Common myeloid progenitor, CD34-positive (primary cell): ENCODE measurements at places on chromosomes 5 and 9.

DNA sequence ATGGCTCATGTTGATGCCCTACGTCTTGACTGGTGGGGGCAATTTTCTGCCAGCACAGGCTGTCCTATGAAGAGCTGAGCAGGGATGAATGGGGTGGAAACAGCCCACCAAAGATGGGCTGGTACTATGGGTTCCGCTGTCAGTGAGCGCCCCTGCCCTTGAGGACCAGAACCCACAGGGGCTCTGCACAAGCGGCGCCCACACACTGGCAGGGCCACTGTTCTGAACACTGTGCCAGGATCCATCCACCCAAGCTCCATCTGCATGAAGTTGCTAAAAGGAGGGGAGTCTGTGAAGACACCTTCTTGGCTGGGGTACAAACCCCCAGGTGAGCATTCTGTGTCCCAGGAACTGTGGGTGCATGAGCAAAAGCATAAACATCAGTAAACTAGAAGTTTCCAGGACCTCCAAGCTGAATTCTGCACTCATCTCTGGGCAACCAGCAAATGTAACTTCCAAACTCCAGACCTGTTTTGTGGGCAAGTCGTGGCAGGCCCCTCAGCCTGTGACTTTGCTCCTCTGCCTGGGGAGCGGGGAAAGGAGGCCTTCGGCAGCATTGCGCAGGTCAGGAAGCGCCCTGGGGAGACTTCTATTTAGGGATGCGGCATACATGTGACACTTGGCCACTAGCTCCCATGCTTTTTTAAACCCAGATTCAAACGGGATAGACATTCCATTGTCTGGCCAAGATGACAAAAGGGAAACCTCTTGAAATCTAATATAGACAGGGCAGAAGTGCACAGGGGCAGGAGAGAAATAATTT is 48.9 kb downstream of the PTPN3 start:
- no peak for DNase-seq

DNA sequence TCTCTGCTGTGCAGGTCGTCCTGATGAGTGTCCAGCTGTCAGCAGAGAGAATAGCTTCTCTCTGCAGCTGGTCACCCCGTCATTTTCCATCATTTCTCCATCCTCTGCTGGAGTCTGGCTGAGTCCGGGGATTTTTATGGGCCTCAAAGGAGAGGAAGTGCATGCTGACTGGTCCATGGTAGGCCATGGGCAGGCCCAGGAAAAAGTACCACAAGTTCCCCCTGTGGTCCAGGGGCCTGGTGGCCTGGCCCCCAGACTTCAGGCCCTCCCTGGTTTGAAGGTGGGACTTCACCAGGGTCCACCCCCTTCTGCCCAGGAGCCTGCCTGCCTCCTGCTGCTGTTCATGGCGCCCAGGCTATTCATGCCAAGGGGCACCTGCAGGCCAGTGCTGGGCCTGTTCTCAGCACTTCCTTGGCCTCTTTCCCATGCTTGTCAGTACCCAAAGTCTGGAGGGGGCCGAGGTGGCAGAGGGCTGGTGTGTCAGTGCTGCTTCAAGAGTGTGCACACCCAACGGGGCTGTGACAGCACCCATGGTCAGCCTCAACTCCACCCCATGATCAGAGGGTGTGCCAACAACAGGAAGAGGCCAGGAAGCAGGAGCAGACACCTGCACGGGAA is 7.3 kb upstream of the MTMR12 start:
- DNase-seq: no peak

DNA sequence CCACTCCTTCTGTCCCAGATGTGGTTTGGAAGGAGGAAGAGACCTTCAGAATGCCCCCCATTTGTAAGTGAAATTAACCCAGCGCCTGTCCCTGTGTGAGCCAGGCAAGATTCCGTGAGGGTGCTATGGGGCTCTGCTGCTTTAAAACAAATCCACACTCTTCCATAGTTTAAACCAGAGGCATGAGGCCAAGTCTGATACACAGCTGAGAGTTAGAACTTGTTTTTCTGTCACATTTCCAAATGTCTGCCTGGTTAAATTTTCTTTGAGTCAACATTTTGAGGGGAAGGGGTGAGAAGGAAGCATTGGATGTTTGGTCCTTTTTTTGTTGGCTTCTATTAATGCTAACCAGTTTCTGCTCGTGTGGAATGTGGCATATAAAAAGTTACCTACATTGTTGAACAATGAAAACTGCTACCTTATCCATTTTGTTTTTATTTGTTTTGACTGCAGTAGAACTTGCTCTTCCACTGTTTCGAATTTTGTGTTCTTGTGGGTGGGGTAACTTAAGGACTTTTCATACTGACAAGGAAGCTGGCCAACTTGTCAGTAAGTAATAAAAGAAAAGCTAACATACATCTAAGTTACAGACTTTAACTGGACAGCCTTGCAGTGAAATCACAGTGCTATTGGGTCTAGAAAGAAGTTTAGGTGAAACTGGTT is 12.9 kb downstream of the RGMB start:
- no peak for DNase-seq

DNA sequence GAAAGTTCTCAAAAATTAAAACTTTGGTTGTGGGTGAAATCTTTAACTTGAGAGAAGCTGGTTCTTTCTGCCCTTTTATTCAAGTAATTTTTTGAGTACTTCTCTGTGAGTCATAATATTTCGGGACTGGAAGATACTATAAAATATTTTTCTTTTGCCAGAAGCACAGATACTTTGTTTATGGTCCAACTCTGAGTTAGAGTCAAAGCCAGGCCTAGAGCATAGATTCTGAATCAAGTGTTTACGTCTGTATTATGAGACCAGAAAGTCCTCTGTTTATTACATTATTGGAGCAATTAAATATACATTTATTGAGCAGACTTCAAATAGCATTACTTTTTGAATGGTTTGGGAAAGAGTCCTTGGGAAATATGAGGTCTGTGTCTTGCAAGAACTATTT is 187.9 kb downstream of the FER start:
- DNase-seq: no peak

DNA sequence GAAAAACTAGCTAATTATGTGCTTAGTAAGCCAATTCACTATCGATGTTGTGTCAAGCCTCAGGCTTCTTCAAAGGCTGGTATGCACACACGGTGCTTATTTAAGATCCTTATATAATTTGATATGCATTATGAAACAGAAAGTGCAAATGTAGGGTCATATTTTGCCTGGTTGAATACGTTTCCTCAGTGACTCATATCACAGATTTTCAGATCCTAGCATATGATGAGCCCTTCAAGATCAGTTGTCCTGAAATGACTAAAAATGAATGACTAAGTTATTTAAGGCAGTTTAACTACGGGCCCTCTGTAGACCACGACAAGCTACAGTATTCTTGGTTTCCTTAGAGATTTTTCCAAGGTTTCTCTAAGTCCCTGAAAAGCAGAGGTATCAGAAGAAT is 778.3 kb downstream of the PRELID2 start:
- no peak for DNase-seq

- DNase-seq: no peak
Observed at GRCh38 chr9:89417832-89418473, 80.0 kb downstream of the SEMA4D start.

DNA sequence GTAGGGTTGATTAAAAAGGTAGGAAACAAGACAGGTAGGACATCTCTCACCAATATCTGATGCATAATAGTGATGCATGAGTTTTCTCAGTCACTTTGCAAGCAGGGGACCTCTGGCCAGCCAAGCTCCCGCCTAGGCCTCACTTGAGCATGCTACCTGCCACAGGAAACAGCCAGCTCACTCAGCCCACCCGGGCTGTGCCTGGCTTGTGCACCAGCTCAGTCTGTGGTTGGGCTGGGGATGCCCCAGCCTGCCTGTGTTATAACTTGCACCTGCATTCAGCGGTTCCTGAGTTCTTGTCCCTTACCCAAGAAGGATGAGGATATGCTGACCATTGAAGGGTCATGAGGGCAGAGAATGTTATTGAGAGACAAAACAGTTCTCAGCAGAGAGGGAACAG is 172.8 kb upstream of the PLCXD3 start:
- DNase-seq: no peak

DNA sequence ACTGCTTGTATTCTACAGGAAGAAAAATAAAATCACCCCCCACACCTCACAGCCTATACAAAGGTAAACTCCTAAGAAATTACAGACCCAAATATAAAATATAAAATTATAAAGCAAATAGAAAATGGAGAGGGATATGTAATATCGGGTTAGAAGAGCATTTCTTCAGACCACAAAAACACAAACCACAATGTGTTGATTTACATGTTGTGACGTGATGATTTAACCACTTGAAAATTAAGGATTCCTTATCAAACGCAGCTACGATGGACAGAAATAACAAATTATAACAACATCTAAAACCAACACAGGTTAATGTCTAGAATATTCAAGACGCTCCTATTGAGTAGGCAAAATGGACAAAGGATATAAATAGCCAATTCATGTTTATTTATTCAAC is 26.3 kb downstream of the SSBP2 start:
- peak; percentile 80 for DNase-seq

GRCh38 chr9:110777196-110777875 is 108.7 kb downstream of the MUSK start:
- peak; percentile 29 for DNase-seq

- DNase-seq: no peak
Observed at GRCh38 chr9:33320230-33320567, 29.9 kb downstream of the NFX1 start.

- DNase-seq: no peak
Observed at GRCh38 chr5:53965459-53965858, 344.9 kb downstream of the ARL15 start.

- DNase-seq: no peak
Observed at GRCh38 chr9:38157711-38158110, 88.7 kb upstream of the SHB start.

GRCh38 chr5:102290004-102290403 is 6.1 kb downstream of the SLCO4C1 start:
- no peak for DNase-seq

GRCh38 chr5:8981016-8981415 is 564.9 kb downstream of the SEMA5A start:
- DNase-seq: no peak

- DNase-seq: no peak
Observed at GRCh38 chr5:180976518-180976917, 12.1 kb upstream of the BTNL3 start.

DNA sequence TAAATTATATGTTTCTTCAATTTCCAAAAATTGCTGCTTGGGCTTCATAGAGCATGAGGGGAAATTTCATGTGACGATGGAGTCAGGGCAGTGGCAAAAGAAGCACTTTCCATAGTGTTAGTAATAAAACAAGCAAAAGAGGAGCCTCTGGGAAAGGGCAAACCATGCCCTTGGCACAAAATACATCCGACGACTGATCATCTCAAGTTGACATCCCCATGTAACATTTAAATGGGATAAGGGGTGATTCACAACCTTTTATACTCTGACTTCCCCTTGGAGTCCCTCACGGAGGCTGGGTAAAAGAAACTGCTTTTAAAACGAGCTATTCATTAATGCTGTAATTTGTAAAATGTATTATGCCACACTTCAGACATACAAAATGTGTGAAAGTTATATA is 161.4 kb upstream of the DMRT1 start:
- DNase-seq: no peak

GRCh38 chr5:16600946-16601345 is 15.9 kb downstream of the RETREG1 start:
- no peak for DNase-seq

GRCh38 chr5:126718236-126718868 is 58.6 kb upstream of the LMNB1 start:
- DNase-seq: no peak

DNA sequence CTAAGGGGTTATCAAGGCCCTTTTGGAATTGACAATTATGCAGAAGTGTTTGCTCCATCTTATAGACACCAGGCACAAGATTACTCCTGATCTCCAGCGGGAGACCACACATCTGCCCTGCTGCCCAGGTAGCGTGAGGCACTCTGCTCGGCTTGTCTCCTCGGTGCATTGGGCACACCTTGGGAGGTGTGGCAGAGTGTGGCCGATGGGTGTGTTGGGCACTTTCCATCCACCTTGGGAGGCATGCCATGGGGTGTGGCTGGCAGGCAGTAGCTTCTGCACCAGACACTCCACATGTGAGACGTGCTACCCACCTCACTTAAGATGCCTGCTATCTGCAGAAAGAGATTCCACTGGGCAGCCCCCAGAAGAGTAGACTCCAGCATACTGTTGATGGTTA is 54.1 kb downstream of the GADD45G start:
- no peak for DNase-seq

DNA sequence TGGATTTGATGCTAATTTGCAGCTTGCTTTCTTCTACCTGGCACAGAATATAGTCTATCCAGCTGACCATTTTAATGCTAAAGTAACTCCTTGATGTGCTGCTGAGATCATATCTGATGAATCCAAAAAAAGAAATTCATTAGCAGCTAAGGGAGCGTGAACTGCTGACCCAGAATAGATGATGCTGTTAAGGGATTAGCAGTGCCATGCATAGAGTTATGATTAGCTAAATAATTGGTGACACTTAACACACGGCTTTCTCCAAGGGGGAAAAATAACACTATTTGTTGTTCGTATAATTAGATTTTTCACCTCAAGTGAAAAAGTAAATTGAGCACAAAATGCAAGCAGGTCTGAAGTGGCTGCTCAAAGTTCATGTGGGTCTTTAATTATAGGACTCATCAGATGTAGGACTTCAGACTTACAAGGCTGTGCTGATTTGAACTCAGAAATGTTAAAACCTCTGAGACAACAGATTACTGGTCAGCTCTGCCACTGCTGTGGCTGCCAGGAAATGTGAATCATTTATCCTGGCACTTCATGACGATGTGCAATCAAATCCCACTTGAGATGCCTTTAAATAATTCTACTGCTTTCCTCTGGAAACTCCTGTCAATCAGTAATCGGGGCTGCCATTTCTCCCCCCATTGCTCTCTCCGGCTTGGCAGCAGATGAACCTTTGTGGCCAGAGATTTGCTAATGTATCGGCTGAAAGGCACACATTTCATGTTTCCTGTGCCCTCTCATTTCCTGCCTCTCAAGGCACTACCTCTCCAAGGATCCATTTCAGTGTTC is 291.6 kb upstream of the C9orf72 start:
- DNase-seq: no peak

DNA sequence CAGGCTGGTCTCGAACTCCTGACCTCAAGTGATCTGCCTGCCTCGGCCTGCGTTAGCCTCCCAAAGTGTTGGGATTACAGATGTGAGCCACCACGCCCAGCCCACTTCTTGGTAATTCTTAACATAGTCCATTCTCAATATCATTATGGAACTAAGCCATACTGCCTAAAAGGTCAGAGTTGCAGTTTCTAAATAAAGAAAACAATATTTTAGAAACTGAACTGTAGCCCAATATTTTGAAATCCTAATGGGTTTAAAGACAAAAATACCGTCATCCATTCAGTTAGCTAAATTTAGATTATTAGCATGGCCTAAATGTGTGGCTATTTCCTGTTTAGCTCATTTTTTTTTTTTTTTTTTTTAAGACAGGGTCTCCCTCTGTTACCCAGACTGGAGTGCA is 99.5 kb downstream of the USP20 start:
- no peak for DNase-seq
